ENCODE measurements at places on chromosomes 5 and 9.

DNA sequence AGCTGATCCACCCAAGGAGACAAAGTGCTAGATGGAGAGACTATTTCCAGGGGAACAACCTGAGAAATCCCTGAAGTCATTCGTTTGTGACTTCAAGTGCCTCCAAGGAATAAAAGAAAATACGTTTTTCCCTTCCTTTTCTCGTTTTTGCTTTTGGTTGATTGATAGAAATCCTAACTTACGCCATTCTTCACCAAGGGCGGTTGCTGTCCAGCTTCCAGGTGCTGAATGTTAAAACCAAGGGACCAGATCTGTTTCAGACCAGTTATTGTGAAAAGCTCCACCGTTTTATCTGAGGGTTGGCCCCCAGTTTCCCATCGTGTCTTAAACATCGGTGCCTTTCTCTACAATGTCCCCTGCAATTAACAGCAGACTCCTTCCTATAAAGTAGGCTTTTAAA is 600.7 kb upstream of the SGCD start:
- no peak for DNase-seq

DNA sequence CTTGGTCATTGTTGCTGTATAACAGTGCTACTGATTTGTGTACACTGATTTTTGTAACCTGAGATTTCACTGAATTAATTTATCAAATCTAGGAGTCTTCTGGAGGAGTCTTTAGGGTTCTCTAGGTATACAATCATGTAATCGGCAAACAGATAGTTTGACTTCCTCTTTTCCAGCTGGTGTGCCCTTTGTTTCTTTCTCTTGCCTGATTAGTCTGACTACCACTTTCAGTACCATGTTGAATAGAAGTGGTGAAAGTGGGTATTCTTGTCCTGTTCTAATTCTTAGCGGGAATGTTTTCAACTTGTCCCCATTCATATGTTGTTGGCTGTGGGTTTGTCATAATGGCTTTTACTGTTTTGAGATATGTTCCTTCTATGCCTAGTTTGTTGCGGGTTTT is 24.7 kb upstream of the RANBP6 start:
- DNase-seq, result no peak

DNA sequence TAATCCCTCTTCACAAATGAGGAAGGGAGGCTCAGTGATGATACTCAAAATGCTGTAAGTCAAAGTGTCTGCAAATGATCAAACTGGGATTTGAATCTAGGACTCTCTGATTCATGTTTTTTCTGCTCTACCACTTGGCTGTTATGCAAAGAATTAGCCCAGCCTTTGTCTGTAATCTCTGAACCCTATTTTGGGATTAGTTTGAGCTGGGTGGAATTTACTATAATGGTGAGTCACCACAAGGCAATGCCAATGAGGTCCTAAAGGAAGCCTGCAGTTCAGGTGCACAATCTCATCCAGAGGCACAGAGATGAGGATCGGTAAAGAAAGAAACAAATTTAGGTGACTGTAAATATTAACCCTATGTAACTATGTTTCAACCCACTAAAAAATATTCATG is 29.2 kb downstream of the RFK start:
- no peak for DNase-seq

DNA sequence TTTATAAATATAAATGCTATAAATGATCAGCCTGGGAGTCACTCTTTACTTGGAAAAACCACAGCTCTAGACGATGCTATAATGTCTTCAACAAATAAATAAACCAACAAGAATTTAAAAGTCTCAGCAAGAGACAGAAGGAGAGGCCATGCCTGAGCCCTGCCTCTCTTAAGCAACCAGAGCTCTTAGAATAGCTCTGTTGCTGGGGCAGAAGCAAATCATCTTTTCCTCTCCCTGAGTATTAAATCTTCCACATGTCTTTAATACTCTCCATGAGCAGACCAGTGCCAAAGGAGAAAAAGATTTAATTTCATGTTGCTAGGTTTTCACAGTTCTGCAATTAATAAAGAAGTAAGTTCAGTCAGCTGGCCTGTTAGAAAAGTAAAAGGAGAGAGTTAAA is 408.0 kb upstream of the SLC30A5 start:
- DNase-seq, result no peak

- peak; percentile 24 for DNase-seq
Observed at GRCh38 chr9:20044686-20045085, 255.8 kb upstream of the SLC24A2 start.

DNA sequence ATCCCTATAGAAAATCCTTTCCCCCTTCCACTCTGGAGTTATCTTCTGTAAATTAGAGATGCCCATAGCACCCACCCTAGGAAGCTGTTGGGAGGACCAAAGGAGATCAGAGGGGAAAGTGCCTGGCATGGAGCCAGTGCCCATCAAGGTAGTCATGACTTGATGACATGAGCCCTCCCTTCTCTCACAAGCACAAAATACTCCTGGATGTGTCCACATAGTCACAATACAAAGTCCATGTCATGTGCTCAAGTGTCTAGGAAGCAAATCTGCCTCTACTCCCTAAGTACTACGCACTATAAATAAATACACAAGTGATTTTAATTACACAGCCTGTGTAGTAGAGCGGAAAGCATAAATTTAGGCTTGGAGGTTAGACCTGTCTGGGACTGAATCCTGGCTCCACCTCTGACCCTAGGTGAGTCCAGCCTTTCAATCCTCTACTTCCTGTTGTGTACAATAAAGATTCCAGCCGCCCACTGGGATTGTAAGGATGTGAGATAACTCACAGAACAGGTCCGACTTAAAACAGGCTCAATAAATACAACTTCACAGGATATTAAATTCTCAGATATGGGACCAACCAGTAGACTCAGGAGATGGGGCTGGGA is 30.6 kb downstream of the TTC39B start:
- DNase-seq, result no peak

GRCh38 chr5:87686975-87687374 is 274.2 kb upstream of the CCNH start:
- DNase-seq, result no peak

GRCh38 chr5:40781843-40782409 is 16.2 kb downstream of the PRKAA1 start:
- no peak for DNase-seq

- no peak for DNase-seq
Observed at GRCh38 chr9:27371382-27371781, 74.4 kb upstream of the EQTN start.

GRCh38 chr5:125059255-125060002 is 313.0 kb upstream of the ZNF608 start:
- DNase-seq, result no peak

DNA sequence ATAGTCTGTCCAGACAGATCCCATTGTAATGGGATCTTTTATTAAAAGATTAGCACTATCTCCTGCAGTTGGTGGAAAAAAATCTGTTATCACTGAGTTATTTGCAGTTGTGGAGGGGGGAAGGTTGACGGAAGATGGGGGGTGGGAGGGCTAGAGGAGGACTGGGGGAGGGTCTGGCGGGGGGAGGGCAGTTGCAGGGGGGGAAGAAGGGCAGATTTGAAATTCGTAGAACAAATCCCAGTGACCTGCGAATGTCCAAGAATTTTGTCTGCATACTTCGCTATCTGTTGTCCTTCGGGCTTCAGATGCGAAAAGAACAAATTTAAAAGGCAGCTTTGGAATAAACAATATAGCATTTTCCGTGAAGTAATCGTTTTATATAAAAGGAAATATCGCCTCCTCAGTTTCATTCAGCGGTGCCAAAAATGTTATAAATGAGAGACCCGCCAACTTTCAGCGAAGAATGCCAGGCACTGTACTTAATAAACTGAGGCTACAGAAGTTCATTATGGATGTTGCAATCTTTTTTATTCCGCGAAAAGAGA is 1.3 kb upstream of the FST start:
- no peak for DNase-seq

- DNase-seq, result no peak
Observed at GRCh38 chr5:84218546-84218945, 166.1 kb downstream of the EDIL3 start.

DNA sequence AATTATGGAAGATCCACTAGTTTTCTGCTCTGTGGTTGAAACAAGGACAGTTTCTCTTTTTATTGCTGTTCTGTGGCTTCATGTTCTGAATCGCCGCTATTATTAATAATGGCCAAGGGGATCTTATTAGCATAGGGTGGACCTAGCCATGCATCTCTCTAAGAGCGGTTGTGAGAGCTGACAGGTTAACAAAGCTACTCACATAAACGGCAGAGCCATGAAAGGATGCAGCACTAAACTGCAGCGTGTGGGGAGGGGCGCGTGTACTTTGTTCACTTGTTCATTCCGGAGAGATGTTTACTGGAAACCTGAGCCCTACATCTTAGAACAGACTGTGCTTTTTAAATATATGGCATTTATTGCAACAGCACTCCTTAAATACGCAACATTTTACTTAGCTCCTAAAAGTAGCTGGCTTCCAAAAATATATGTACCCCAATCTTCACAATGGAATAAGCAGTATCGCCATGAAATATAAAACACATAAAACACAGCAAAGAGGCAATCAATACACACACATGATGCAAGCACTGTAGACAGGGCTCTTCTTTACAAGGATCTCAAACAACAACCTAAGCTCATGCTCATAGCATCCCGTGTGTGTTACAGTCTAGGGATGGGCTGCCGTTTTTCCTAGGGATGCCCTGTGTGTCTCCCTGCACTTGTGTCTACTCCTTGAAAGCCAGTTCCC is 424.6 kb downstream of the MED10 start:
- DNase-seq, result no peak

DNA sequence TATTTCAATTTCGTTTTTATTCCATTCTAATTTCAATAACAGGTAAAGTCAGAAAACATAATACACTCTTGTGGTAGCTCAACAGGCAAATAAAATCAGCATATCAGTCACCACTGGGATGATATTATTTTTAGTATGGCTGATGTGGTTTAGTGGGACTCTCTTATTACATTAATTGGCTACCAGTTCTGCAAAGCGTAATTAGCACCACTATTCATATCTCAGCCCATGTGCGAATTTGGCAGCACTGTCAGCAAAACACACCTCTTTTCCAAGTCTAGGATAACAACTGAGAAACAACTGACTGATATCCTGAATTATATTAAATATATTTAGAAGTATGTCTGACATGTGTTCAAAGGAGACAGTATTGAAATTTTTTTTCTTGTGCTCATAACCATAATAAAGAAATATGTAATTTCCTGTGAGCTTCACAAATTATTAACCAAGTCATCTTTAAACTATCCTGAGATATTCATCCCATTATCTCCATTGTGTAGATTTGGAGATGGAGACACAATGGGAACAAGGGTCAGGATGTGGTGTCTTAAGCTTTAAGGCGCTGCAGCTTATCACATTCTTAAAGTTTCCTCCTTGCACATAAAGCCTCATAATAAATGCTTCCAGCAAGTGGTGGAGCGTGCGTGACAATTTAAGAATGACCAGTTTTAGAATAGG is 212.4 kb downstream of the TLE1 start:
- no peak for DNase-seq

DNA sequence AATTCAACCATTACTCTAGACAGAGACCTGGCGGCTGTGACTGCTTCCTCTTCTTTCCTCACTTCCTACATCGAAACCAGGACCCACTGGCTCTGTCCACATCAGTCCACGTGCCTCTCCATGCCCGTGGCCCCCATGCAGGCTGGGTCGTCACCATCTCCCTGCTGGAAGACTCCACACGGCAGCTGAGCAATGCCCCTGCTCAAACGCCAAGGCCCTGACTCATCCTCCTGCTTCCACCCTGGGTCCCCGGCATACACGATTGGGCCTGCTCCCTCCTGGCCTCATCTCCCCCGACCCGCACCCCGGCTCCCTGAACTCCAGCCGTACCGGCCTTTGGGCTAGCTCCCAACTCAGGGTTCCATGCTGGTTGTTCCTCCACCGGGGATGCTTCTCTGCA is 67.2 kb upstream of the IER5L start:
- DNase-seq, result no peak

DNA sequence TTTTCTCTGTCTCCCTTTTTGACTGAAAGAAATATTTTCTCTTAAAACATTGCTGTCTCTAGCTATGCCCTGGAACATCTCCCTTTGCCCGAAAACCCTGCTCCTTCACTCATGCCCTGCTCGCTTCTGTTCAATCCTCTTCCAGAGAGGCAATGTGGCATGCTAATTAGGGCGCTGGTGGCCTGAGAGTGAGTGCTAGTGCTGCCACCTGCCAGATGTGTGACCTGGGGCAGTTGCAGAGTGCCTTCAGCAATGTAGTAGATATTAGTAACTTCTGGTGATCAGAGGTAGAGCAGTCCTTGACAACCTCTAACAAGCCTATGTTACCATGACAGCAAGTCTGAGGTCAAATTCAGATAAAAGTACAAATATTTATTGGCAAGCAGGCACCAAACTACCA is 119.5 kb upstream of the OSMR start:
- no peak for DNase-seq

- no peak for DNase-seq
Observed at GRCh38 chr5:139725073-139725830, 70.4 kb upstream of the PSD2 start.

- DNase-seq, result no peak
Observed at GRCh38 chr5:151617841-151618710, 26.9 kb upstream of the FAT2 start.

- no peak for DNase-seq
Observed at GRCh38 chr9:97984188-97985057, 1.3 kb downstream of the ANP32B start.

DNA sequence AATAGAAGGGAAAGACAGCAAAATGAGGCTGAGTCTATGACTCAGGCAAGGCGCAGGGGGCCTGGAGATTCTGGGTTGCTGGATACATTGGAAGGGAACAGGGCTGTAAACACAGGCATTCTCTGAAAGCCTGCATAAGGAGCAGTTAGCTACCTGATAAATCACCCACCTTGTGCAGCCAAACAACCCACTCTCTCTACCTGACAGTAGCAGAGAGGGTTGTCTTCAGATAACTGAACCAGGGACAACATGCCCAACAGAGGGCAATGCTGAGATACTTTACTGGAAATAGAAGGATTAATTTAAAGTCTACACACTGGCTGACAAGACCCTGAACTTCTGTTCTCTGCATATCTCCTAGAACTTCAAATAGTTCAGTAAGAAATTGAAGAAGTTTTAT is 161.6 kb downstream of the KCTD16 start:
- DNase-seq, result no peak

DNA sequence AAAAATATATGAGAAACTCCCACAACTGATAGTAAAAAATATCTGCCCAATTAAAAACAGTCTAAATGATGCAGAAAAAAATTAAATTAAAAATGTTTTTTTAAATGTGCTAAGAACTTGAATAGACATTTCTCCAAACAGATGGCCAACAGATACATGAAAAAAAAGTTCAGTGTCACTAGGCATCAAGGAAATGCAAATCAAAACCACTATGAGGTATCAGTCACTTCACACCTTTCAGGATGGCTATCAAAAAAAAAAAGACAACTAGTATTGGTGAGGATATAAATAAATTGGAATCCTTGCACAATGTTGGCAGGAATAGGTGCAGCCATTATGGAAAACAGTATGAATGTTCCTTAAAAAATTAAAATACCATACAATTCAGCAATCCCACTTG is 16.6 kb downstream of the ZNF131 start:
- no peak for DNase-seq

- DNase-seq, result no peak
Observed at GRCh38 chr5:144771802-144772201, 601.1 kb downstream of the KCTD16 start.

- no peak for DNase-seq
Observed at GRCh38 chr5:88672644-88673252, 210.2 kb downstream of the MEF2C start.

GRCh38 chr9:95820074-95820473 is 55.4 kb upstream of the ERCC6L2 start:
- no peak for DNase-seq

- peak; percentile 10 for DNase-seq
Observed at GRCh38 chr5:79546782-79547428, 33.0 kb upstream of the HOMER1 start.

Measured in non-pigmented ciliary epithelial cell (primary cell).